ENCODE measurements at places on chromosomes 11 and 22.
A peak's percentile ranks its signal among the peaks of the same experiment; 100 is the strongest.

DNA sequence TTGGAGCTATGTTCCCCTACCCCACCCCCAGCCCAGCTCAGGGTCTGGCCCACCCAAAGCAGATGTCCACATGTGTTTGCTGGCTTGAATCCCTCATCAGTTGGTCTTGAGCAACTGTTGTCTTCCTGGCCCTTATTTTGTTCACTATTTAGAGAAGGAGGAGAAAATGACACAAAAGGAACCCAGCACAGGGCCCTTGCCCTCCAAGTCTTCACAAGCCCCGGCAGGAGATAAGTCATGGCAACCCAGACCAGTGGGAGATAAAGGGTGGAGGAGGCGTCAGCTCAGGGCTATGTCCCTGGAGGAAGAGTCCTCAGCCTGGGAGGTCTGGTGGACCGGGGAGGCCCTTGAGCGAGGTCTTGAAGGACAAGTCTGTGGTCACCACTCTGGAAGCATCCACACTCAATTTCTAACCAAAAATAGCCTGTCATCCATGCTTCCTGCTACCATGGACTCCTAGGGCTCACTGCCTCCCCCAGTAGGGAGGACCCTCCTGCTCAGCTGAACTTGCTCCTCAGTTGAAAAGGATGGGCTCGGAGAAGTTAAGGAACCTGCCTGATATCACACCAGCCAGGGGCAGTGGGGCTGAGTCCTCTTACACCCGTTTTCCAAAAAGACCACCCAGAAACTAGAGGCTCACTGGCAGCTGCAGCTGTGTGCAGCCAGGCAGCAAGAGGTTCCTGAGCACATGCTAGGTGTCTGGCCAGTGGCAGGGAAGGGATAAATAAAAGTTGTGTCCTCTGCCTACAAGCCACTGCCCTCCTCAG is 1.8 kb upstream of the RAB3IL1 start:
- DNase-seq, result no peak

- DNase-seq, result no peak
Measured at GRCh38 chr22:16586170-16586569, 6.4 kb downstream of the CCT8L2 start.

GRCh38 chr11:75795276-75796090 is 19.5 kb upstream of the UVRAG start:
- DNase-seq, result no peak

- peak; percentile 20 for DNase-seq
Measured at GRCh38 chr11:119373921-119374631, 7.4 kb downstream of the USP2 start.

DNA sequence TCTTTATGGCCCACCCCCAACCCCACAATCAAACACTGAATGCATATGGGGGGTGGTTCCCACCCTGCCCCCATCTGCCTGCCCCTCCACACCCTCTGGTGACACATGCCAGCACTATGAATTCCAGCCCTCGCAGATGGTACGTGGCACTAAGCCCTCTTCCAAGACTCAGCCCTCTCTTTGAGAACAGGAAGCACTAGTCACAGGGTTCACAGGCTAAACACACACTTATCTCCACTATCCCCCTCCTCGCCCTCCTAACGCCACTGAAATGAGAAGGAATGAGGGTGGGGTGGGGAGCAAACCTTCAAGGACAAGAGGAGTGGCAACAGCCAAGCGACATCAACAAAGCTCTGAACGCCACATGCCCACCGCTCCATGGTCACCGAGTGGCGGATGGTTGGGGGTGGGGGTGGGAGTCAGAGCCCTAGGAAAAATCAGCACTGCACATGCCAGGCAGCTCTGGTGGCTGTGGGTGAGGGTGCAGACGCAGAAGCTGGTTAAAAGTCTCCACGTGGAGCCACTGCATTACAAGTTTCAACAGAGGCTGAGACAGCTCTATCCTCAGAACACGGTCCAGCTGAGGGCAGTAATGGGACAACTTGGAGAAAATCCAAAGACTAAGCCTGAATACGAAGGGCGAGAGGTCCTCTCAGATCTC is 33.6 kb downstream of the TMEM184B start:
- no peak for DNase-seq

GRCh38 chr11:57778318-57779037 is 16.9 kb downstream of the CTNND1 start:
- no peak for DNase-seq

- DNase-seq, result no peak
Measured at GRCh38 chr22:46995501-46996360, 233.3 kb downstream of the TBC1D22A start.

GRCh38 chr22:41146573-41146972 is 54.2 kb downstream of the EP300 start:
- no peak for DNase-seq
